ENCODE measurements at places on chromosomes 5 and 9.
A peak's percentile ranks its signal among the peaks of the same experiment; 100 is the strongest.

GRCh38 chr5:141441571-141442170 lies 11.4 kb downstream of the PCDHGA12 start:
- no peak for DNase-seq

- DNase-seq: peak; percentile 59
These were observed 15.7 kb downstream of the NFX1 start for GRCh38 chr9:33306037-33306436.

- no peak for DNase-seq
These were observed 143.5 kb upstream of the PPP1R2B start for GRCh38 chr5:156706631-156707030.

- DNase-seq: no peak
These were observed 78.4 kb upstream of the ATP10B start for GRCh38 chr5:160930406-160930805.

- DNase-seq: peak; percentile 62
These were observed 5.1 kb upstream of the CAST start for GRCh38 chr5:96657068-96657467.

GRCh38 chr9:73916016-73916673 lies 581.0 kb upstream of the RORB start:
- DNase-seq: no peak

DNA sequence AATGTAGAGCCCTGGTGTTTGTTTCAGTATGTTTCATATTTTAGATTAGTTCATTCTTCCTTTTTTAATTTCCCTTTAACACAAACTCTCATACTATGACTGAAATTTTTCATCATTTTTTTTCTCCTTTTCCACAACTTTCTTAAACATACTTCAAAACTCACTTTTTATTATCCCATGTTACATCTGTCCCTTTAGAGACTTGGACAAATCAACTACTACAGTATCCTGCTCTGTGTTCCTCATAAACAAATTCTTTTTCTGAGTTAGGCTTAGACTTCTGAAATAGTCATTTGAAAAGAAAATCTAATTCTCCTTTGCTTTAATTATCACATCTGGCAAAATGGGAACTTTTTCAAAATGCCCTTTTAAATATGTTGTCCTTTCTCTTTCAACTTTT lies 15.3 kb downstream of the MATR3 start:
- DNase-seq: no peak

- no peak for DNase-seq
These were observed 512.7 kb upstream of the PAPPA start for GRCh38 chr9:115640887-115641286.

DNA sequence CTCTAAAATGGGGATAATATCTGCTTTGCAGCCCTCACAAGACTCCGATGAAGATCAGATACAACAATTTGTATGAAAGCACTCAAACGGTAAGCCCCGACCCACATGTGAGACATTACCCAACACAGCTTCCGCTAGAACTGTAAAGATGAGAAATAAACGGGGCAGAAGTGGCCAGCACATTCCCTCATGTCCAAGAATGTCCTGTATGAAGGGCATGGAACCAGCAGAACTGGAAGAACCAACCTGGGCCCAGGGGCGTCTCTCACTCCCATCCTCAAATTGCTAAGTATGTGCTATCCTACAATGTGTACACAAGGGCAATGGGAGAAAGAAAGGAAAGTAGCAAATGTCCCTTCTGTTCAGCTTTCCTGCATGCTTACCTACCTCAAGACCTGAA lies 33.0 kb downstream of the CCDC125 start:
- no peak for DNase-seq

DNA sequence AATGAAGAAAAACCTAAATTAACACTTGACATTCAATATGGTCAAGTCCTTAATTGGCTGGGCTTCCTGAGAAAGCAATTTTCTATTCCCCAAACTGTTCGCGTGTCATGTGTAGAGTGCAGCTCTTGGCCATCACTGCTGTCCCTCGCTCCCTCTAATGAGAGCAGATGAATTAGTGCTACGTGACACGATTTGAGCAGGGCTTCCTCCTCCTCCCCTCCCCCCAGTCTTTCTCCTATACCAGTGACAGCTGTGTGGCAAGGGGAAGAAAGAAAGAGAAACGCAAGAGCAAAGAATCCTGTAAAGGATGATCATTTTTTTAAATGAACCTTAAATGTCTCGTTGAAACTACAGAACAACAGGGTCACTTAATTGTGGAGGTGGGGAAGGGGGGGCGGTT lies 159.6 kb downstream of the BNC2 start:
- no peak for DNase-seq

DNA sequence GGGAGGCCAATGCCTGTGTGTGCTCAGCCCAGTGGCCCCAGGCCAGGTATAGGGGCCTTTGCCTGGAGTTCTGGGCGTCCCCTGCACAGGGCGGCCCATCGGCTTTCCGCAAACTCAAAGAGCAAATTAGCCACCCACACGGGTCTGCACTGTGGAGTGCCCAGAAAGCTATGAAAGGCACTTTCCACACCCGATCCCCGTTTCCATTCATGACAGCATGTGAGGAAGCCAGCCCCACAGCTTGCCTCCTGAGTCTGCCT lies 5.2 kb downstream of the DBH start:
- DNase-seq: no peak

- DNase-seq: no peak
These were observed 132.6 kb upstream of the PDE4D start for GRCh38 chr5:60026161-60026560.

DNA sequence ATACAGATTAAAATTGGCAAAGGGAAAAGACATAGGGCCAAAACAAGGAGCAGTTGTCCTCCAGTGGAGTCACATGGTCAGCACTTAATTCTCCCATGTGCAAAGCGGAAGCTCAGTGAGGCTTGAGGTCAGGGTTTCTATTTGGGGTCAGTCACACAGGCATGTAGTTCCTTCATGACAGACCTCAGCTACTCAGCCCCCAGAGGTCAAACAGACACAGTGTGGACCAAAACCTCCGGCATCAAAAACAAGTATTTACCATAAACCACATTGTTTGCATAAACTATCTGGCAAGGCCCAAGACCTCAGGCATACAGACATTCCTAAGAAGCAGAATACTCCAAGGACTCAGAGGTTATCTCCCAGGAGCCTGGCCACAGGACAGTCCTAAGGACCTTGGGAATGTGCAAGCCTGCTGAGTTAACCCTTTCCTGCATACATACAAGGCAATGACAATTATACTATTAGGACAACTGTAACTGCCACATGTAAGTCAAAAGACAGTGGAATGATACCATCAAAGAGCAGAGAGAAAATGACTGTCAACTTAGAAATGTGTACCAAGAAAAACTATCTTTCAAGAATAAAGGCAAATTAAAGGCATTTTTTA lies 28.7 kb upstream of the FNIP1 start:
- DNase-seq: no peak

GRCh38 chr9:96382175-96382574 lies 1.3 kb downstream of the SLC35D2 start:
- DNase-seq: peak; percentile 36

DNA sequence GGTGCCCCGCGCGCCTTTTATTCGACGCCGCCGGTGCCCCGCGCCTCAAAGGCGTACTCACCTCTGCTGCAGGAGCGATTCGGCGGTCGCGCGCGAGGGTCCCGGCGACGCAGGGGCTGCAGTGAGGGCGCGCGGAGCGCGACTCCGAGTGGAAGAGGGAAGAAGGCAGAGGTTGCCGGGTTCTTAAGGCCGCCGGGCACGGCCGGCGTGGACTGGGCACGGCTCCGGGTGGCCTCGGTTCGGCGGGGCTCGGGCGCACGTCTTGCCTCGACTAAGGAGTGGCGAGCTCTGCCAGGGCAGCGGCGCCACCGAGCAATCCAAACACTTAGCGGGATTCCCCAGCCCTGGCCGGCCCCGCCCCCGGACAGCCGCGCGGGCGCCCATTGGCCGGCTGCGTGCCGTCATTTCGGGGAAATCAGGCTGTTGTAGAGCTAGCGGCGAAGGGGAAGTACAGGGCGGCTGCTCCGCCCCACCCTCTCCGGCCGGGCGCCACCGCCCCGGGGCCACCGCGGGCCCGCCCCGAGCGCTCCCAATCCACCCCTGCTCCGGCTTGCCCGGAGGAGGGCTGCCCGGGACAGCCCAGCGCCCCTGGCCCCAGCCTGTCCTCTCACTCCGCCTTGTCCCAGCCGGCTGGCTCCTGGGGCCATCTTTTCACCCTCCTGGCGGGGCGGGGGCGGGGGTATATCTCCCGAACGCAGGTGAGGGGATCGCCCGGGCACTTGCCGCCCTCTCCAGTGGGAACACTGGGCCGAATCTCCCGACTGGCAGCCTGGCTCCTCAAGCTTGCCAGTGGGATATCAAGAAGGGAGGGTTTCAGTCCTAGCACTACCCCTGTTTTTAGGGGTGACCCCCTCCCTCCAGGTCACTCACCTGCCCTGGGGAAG lies at the start of gene IRF1:
Gene IRF1 (minus strand): TSS at position 290 of the 884 bp plus-strand sequence. CDS start 1,295 bp downstream, outside the sequence.
- DNase-seq: peak; percentile 99

GRCh38 chr5:152532714-152533113 lies 127.6 kb upstream of the NMUR2 start:
- DNase-seq: no peak

- no peak for DNase-seq
These were observed 417 bp downstream of the SRD5A1 start for GRCh38 chr5:6633469-6634245.
